PC-3 (cell line): ENCODE measurements at places on chromosomes 2 and 18. TPM values are rescaled to one million over a fixed set of nuclear protein-coding genes. Genes with fewer than 3 reads are reported as not detected.

- no peak for DNase-seq
Measured at GRCh38 chr2:199798831-199799580, 52.0 kb downstream of the FTCDNL1 start.

- DNase-seq = peak; percentile 79
Measured at GRCh38 chr2:8090748-8091700, 590.8 kb upstream of the ID2 start.

- no peak for DNase-seq
Measured at GRCh38 chr2:136901732-136902131, 136.4 kb downstream of the THSD7B start.

DNA sequence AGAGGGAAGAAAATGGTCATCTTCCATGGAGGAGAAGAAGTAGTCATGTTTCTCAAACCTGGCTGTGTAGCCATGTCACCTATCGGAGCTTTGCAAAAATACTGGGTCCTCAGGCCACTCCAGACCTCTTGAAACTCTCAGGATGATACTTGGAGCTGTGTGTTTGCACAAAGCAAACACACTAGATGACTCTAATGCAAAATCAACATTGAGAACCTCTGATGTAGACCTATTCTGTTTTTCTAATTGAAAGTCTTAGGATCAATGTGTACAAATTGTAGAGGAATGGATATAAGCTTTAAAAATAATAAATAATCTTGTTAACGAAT is 444.3 kb downstream of the RND3 start:
- DNase-seq = peak; percentile 55

DNA sequence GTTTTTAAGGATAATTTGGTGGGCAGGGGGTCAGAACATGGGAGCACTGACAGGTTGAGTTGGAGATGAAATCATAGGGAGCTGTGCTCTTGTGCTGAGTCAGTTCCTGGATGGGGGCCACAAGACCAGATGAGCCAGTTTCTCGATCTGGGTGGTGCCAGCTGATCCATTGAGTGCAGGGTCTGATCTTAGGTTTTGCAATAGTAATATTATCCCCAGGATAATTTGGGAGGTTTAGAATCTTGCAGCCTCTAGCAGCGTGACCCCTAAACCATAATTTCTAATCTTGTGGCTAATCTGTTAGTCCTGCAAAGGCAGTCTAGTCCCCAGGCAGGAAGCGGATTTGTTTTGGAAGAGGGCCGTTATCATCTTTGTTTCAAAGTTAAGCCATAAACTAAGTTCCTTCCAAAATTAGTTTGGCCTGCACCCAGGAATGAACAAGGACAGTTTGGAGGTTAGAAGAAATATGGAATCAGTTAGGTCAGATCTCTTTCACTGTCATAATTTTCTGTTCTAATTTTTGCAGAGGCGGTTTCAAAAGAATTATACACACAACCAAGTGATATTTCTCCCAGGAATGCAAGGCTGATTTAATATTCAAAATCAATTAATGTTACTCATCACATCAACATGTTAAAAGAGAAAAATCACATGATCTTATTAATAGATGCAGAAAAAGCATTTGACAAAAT is 23.0 kb downstream of the DBI start:
- peak; percentile 89 for DNase-seq

- DNase-seq = peak; percentile 10
Measured at GRCh38 chr2:149226790-149227189, 103.6 kb upstream of the LYPD6 start.

- DNase-seq = no peak
Measured at GRCh38 chr18:74512321-74513053, 16.3 kb downstream of the CNDP2 start.

DNA sequence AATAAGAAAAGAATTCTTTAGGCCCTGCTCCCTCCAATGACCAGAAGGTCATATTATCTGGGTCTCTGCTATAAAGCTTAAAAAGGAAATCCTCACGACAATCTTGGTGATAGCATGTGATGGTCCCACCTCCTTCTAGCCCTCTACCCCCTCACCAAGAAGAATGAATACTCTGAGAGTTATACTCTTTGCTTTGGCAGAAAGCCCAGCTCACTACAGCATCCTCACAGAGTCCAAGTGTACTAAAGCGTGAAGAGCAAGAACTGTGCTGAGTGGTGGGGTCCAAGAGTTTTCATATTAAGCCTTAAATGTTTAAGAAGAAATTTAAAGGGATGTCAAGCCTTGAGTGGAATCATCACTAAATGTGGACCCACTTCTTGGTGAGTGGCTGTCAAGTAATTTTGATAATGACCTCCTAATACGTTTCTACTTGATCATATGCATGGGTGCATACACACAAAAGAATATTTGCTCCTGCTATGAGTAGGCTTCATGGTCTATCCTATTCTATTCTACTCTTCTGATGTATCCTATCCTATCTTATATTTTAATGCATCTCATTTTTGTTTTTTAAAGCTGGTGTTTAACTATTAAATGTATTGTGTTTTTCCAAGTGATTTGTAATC is 16.5 kb upstream of the SERPINB7 start:
- no peak for DNase-seq

DNA sequence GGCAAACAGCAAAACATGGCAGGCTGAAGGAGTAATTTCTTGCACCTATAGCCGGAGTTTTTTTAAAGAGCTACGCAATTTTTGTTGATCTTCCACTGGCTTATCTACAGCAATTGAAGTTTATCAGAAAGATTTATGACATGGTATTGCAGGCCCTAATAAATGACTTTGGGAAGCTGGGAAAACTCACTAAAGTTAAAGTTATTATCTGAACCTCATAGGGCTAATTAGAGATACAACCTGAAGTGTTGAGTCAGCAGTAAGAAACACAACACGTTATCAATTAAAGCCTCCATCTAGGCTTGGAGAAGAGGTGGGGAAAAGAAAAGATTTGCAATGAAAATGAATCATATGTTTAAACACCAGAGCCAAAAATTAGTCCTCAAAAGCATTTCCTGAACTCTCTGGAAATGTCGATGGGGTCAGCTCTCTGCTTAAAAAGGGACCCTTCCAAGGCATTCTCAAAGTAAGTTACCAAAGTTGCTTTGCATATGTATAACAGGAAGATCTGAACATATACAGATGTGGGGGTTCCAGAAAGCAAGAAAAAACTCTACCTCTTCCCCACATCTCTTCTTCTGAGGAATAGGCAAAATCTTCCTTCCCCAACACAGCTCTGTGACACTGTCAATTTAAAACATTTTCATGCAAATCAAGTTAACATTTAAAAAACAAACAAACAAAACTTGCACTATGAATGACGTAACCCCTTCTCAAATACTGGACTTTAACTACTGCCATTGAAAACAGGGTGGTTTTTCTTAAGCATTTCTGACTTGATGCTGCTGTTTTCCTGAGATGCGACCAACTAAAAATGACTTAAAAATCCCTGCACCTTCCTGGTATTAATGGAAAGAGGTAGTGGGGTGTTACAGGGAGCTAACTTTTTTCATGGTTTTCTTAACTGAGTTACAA is 915.6 kb downstream of the NRXN1 start:
- DNase-seq = no peak

DNA sequence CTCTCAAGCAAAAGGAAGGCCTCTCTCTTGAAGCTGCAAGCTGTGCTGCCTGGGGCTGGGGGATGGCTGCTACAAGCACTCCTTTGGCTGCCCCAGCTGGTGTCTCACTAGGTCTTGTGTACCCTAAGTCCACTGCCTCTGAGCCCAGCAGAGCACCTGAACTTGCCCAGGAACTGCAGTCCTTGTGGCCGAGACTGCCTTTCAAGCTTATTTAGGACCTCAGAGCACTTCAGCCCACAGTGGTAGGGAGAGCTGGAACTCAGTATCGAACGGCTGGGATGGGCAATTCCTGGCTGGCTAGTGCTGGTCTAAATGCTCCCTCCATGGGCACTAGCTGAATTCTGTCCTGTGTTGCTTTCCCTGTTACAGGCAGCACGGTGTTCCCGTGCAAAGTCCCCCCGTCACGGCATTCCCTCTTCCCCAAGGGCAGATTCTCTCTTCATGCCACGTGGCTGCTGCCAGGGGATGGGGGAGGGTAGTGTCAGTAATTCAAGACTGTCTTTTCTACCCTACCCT is 25.9 kb downstream of the STPG4 start:
- DNase-seq = no peak

DNA sequence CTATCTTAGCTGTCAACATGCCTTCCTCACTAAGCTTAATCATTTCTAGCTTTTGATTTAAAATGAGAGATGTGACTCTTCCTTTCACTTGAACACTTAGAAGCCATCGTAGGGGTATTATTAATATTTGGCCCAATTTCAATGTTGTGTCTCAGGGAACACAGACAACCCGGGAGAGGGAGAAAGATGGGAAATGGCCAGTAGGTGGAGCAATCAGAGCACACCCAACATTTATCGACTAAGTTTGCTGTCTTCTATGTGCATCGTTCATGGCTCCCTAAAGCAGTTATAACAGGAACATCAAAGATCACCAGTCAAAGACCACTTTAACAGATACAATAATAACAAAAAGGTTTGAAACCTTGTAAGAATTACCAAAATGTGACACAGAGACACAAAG is 110.2 kb downstream of the OLA1 start:
- peak; percentile 50 for DNase-seq

- no peak for DNase-seq
Measured at GRCh38 chr2:200444530-200444929, 65.3 kb downstream of the KCTD18 start.

DNA sequence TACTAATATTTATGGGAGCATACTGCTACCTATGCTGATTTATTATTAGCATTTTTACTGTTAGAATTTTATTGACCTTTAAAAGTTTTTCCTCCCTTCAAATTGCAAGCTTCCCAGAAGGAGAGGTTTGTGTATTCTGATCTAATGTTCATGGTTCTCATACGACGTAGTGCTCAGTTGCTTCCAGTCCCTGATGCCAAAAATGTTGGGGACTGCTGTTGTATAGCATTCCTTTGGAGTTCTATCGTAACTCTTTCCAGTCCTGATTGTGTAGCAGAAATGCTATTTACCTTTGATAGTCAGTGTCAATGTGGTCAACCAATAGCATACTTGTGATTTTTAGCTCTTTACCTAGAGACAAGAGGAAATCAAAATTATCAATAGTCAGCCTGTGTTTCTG is 69.5 kb upstream of the ZSWIM2 start:
- DNase-seq = no peak

The C2orf69 gene
- 10.5 and 15.0 TPM in 2 replicates for total RNA-seq

The MYCN gene
- not detected in 2 replicates for total RNA-seq

The TUBA3D gene
- not detected in 2 replicates for total RNA-seq

The MC2R gene
- not detected in 2 replicates for total RNA-seq

The MRO gene
- 0.55 TPM in 1 of 2 replicates, not detected in the other for total RNA-seq

The GTF2A1L gene
- total RNA-seq = not detected in 2 replicates

The CXXC1 gene
- total RNA-seq = 25.4 and 38.2 TPM in 2 replicates

The KLHL14 gene
- total RNA-seq = not detected in 2 replicates

The TMSB10 gene
- total RNA-seq = 4,758 and 5,246 TPM in 2 replicates

The SLC35F6 gene
- 33.9 and 43.8 TPM in 2 replicates for total RNA-seq
